ENCODE measurements at places on chromosomes 16 and 17.

- peak; percentile 77 for DNase-seq
These were observed 982 bp upstream of the NEURL4 start for GRCh38 chr17:7329997-7330637.

DNA sequence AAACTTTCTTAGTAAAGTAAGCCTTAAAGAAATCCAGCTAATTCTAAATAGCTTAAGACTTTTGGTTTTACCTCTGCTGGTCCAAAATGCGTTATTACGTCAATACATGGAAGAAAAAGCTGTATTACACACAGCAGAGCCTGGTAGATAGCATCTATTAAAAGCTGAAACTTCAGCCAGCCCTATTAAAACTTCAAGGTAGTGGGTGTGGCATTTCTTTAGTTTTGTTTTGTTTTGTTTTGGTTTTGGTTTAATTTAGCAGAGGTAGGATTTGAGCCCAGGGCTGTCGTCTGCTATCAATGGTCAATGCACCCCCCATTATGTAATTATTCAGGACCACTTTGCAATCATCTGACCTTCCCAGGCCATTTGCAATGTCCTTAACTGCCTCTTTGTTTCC is 318.4 kb upstream of the MAF start:
- no peak for DNase-seq

DNA sequence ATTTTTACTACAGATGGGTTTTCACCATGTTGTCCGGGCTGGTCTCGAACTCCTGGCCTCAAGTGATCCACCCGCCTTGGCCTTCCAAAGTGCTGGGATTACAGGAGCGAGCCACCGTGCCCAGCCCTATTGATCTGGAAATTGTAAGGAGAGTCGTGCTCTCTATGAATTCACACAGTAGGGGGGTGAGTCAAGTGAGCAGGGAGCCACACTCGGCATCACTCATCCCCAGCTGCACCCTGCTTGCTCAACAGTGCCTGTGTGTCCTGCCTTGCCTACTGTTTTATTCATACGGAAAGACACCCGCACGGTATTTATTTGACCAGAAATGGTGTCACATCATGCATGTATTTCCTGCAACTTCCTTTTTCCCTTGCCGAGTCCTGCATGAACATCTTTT is 157.2 kb upstream of the FOXF1 start:
- no peak for DNase-seq

GRCh38 chr16:29675811-29676643 is 3.0 kb upstream of the QPRT start:
- peak; percentile 78 for DNase-seq

DNA sequence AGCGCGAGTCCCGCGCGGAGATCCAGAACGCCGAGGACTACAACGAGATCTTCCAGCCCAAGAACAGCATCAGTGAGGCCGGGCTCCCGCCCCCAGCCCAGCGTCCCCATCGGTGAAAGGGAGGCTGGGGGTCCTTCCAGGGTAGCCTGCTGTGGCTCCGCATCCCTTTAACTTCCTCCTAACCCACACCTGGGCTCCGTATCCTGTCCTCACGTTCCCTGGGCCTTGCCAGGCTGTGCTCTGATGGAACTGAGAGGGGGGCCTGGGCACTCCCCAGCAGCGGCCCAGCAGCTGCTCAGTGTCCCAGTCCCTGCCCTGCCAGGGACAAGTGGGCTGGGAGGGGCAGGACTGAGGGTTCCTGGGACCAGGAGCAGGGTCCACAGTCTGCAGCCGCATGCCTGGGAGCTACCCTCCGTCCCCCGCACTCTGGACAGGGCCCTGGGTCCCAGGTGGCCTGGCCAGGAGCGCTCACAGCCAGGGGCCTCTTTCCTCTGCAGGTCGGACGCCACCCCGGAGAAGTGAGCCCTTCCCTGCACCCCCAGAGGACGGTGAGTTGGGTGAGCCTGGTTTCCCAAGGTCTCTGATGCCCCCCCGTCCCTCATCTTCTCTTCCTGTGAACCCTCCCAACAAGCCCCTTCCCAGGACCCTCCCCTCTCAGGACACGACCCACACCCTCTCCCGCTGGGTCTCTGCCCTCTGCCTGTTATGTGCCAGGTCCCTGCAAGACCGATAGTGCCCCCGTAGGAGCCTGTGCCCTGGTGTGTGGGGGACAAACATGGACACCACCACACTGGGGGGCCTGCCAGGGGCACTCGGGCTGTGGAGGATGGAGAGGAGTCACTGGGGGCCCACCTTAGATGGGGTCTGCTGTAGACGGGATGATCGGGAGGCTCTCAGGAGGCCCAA is 18.1 kb downstream of the KATNB1 start:
- no peak for DNase-seq

GRCh38 chr17:36542755-36543154 is 2.0 kb upstream of the GGNBP2 start:
- no peak for DNase-seq

DNA sequence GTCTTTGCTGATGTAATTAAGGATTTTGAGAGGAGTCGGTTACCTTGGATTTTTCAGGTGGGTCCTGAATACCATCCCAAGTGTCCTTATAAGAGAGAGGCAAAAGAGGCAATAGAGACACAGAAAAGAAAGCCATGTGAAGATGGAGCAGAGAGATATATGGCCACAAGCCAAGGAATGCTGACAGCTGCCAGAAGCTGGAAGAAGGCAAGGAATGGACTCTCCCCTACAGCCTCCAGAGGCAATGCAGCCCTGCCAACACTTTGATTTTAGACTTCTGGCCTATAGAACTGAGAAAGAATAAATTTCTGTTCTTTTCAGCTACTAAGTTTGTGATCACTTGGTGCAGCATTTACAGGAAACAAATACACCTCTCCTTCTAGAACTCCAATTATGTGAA is 8.2 kb upstream of the RNFT1 start:
- DNase-seq, result no peak

GRCh38 chr17:63452962-63453551 is 7.0 kb upstream of the CYB561 start:
- no peak for DNase-seq

DNA sequence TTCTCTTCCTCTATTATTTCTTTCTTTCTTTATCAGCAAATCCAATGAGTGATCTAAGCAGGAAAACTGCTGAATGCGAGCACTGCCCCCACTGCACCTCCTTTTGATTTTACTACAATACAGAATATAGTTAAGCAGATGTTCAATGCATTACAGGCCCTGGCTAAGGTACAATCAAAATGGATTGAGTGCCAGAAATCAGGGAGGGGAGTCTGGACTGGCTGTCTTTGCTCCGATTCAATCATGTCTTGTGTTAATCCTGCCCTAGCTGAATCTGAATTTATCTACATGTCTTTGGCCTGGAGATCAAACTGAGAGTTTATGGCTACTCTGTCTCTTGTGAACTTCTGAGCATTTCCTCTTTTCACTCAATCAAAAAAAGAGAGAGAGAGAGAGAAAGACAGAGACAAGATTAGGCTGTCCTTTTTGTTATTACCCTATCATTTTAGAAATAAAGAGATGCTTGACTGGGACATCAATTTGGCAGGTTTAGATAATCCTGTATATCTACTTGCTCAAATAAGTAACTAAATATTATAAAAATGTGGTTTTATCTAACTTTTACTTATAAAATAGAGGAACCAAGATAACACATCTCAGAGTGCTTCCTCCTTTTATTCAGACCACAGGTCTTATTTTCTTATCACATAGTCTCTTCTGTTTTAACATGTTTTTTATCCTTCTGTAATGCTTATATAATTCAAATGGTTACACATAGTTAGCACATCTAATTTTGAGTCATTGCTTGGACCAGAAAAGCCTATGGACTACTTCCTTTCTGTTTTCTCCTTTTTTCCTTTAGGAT is 656.2 kb downstream of the KCNJ2 start:
- no peak for DNase-seq

DNA sequence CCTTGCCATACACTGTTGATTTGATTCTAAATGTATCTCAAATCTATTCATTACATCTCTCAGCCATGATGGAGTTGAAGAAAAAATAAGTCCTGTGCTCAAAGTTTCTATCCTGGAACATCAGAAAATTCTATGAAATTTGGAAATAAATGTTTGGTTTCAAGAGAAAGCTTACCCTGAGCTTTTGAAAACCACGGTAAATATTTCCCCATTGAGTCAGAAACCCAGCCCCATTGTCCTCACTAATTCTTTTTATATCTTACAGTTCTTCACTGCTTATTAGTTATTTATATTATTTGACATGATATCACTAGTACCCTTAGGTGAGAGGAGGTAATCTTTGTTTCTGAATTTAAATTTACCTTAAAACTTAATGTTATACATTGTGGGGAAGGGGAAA is 128.5 kb downstream of the MRTFB start:
- no peak for DNase-seq

GRCh38 chr17:82875407-82875856 is 35.6 kb upstream of the ZNF750 start:
- no peak for DNase-seq

- DNase-seq, result no peak
These were observed 3.3 kb downstream of the SYNRG start for GRCh38 chr17:37605813-37606505.

GRCh38 chr16:66728804-66729203 is 22.6 kb downstream of the DYNC1LI2 start:
- no peak for DNase-seq

DNA sequence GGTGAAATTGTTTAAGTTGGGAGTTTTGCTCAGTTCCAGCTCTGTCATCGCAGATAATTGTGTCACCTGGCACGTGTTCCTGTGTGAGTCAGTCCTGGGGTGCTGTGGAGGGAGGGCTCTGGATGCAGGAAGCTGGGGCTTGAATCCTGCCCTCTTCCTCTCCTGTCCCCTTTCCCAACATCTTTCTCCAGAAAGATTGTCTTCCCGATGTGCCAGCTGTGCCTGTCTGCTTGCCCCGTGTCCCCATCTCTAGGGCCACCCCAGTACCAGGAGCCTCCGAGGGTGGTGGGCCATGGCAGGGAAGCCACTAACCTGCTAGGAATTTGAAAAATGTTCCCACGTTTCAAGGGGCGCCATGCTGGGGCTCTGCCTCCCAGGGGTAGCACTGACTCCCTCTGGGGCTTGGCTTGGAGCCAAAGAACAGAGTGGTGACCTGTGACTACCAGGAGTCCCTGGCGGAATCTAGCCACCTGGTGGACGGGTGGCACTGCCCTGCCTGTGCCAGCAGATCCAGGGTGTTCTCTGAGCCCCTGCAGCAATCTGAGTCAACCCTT is 198.1 kb downstream of the ENGASE start:
- DNase-seq, result peak; percentile 19

- DNase-seq, result no peak
These were observed 57.8 kb downstream of the LDHD start for GRCh38 chr16:75058806-75059205.

DNA sequence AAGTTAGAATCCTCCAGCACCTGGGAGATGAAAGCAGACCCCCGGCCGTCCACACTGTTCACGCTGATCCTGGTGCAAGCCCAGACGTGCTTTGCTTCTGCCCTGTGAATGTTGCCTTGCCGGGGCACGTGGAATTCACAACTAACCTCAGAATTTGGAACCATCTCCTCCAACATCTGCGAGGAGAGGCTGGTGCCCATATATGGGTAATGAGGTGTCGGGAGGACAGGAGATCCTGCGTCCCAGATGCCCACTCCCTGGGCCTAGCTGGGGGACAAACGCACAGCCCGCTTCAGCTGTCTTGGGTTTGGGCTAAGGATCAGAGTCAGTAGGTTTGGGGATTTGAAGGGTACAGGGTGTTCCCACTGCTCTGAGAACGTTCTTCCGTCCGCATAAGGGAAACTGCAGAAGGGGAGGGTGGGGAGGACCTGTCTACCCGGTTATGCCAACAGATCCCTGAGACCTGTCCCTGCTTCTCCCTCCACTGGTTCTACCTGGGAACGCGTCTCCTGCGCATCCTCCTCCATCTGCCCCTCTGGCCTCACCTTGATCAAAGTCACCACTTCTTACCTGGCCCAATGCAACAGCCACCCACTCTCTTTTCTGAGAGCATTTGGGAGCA is 14.1 kb downstream of the PPL start:
- DNase-seq, result no peak

DNA sequence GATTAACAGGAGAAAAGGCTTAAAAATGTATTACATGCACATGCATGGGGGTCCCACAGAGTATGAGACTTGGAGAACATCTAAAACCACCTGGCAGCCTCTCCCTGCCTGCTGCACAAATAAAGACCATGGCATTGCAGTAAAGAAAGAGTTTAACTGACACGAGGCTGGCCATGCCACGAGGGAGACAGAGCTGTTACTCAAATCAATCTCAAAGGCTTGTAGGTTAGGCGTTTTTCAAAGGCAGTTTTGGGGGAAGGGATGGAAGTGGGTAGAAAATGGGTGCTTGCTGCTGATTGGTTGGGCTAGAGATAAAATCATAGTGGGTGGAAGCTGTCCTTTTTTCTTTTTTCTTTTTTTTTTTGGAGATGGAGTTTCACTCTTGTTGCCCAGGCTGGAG is 17.3 kb upstream of the PSMD7 start:
- DNase-seq, result no peak

DNA sequence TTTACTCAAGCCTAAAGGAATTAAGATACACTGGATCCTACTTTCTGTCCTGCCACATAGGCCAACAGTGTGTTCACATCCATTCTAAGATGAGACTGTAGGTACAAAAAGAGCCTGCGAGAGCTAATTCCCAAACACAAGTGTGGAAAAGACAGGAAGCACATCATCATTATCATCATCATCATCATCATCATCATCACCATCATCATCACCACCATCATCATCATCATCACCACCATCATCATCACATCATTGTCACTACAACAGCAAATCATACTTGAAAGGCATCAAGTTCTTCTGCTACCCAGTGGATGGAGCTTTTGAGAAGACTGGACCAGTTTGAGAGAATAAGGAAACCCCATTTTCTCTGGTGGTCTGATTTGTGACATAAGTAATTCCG is 268.1 kb downstream of the HS3ST3A1 start:
- no peak for DNase-seq

DNA sequence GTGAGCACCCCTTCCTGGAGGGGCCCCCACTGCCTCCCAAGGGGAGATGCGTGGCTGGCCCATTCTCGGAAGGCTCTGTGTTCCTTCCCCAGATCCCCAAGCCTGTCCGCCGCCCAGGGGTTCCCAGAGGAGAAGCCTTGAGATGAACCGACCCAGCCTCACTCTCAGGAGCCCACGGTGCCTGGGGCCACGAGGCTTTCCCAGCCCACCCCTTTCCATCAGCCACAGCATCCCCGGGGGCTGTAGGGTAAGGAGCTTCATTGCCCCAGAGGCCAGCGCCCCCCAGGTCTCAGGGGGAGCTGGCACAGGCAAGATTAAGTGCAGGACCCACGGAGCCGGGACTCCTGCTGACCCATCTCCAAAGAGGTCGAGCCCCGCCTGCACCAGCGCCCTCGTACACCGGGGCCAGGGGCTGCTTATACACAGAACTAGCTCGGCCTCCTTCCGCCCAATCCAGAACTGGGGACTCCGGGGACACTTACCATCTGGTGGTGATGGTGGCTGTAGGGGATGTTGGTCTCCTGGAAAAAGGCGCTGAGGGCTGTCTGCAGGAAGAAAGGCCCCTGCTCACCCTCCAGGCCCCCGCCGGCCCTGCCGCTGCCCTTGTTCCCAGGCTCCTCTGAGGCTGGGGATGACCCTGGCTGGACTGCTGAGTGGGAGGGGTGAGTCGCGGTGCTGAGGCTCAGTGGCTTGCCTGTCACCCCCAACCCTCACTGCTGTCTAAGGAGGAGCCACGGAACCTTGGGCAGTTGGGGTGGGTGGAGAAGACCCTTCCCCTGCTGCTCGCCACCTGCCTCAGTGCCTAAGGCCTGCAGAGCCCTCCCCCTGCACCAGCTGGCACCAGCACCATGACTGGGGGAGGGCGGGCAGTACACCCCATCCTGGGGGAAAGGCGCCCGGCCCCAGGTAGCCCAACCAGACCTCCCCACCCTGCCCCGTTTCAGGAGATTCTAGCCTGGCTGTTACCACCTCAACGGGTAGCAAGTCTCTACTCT is 4.4 kb downstream of the UBALD1 start:
- DNase-seq, result no peak
